ENCODE measurements at places on chromosomes 4 and X.
A peak's percentile ranks its signal among the peaks of the same experiment; 100 is the strongest.

GRCh38 chrX:107677501-107677901 is 49.2 kb downstream of the PRPS1 start:
- DNase-seq = peak; percentile 42

DNA sequence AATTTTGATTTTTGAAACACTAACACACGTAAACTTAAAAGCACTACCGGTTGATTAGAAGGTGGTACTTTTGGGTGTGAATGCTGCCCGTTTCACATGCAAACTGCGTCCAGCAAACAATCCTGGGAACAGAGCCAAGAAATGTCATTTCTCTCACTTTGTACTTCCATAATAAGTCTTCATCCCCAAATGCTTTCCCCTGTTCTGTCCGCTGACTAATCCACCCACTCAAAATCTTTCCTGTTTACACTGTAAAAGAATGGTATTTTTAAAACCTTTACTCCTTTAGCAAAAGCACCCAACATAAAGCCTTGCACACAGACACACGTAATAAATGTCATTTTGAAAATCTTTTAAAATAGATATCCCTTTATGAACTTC is 39.1 kb upstream of the PDLIM5 start:
- no peak for DNase-seq

- DNase-seq = no peak
These were observed 237.2 kb upstream of the FSTL5 start for GRCh38 chr4:162401021-162401420.

DNA sequence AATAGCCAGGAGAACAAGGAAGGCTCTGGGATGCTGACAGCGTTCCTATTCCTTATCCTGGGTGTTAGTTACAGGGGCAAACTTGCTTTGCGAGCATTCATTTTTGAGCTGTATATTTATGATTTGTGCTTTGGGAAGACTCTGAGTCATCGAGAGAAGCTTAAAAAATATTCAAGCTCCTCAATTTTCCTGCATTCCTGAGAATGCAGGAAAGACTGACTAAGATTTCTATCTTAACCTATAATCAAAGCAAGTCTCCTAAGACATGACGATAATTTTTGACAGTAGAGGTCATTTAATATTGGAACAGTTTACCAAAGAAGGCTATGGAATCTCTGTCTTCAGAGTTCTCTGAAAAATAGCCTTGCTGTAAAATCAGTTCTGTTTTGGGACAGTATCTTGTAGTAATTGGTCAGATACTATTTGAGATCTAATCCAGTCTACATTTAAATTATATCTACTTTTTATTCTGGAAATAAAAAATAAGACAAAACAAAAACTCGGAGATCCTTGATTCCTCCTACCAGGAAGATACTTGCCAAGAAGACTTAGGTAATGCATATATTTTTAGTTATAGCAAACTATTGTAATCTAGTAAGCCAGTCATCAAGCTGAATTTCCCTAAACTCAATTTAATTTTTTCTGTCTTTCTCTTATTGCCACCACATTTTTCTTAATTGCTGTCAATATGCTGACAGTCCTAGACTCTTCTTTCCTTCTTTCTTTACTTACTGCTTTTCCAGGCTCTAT is 31.7 kb downstream of the BBS12 start:
- DNase-seq = no peak

DNA sequence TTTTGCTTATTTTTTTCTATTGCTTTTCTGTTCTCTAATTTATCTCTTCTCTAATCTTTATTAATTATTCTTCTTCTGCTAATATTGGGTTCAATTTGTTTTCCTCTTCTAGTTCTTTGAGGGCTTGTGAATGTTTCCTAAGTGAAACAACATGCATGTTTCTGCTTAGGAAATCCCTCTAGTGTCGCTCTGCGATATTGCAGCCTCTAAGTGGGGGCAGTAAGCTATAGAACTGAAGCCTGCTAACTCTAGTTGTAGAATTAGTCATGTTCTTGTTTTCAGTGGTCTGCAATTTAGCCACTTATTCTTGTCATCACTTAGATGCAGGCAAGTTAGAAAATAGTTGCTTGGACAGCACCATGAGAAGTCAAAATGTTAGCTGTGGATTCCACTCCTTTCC is 222.6 kb downstream of the SPIN4 start:
- no peak for DNase-seq

DNA sequence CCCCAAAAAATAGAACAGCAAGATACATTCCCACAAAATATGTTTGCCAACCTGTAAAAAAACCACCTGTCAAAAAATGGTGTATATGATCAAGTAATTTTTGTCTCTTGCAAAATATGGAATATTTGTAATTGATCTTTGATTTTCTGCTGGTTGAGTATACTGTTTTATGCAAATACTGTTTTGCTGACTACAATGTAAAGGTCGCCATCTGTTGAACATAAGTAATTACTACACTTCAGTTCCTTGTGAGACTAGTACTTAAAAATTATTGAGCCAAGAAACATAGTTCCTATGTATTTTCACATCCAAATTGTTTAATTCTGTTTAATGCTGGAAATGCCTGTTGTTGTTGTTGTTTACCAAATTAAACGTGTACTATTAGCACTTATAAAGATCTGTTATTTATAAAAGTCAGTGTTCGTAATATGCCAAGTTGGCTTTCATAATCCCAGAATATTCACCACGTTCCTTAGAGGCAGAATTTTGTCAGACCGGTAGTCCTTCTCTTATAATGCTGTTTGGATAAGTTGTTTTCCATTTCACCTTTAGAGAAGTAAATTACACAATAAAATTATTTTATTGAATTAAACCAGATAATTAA is 144.2 kb downstream of the PDLIM5 start:
- DNase-seq = peak; percentile 46

DNA sequence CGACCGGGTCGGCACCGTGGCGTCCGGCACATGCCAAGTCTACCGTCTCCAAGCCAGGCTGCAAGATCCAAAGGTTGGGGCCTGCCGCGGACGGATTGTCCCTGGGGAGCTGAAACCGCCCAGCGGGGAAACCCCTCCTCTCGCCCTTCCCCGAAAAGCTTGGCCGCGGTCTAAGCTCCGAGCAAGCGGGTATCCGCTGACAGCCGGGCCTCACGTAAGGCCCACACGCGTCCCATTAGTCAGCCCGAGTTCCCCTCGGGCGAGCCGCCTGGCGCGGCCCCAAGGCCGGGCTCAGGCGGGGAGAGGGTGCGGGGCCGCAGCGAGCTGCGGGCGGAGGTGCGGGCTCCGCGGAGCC is 6.8 kb upstream of the BCOR start:
- DNase-seq = peak; percentile 53

GRCh38 chrX:130393451-130394074 is 8.1 kb upstream of the GPR119 start:
- peak; percentile 65 for DNase-seq

DNA sequence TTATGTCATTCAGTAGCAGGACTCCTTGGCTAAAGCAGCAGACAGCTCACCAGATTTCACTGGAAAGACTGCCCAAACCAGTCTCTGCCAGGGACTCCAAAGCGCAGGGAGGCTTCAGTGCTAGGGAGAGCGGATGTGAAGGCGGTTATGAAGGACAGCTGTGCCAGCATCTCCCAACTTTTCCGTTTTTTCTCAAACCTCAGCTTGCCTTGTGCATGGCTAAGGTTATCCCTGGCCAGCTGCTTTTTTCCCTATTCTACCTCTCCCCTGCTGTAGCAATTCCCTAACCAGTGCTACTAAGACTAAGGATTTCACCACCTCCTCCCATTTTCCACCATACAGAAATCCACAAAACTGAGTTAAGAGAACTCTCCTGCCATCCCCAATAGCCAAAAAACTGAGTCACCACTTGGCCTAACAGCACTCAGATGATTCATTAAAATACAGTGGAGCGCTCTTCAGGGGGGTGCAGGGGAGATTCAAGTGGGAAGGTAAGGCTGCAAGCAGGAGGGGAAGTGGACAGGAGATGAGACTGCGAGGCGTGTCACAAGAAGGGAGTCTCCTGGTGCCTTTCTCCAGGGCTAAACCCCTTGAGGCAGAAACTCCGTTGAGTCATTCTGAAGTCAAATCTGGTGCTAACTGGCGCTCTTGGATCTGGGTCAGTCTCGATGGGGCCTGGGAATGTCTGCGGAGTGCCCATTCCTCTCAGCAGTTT is 90.7 kb downstream of the PALLD start:
- no peak for DNase-seq

DNA sequence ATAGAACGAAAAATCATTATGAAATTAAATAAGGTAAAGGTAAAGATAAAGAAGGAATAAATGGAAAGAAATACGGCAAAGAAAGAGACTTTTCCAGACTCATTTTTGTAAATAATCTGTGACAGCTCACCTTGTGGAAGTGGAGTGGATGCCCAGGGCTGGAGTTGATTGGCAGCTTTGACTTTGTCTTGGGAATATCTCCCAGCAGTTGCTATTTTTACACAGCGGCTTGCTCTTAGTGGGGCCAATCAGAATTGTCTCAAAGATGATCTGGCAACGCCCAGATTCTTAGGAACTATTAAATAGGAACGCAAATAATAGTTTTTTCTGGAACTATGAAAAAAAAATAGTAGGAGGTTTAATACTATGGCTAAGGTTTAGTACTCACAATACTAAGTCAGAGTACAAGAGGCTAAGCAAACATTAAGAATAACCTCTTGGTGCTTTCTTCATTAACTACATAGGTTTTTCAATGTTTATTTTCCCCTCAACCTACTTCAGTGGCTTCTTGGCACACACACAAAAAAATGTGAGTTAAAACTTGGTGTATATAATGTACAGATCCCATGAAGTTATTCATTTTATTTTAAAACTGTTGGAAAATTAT is 132.7 kb downstream of the TRAM1L1 start:
- DNase-seq = no peak

DNA sequence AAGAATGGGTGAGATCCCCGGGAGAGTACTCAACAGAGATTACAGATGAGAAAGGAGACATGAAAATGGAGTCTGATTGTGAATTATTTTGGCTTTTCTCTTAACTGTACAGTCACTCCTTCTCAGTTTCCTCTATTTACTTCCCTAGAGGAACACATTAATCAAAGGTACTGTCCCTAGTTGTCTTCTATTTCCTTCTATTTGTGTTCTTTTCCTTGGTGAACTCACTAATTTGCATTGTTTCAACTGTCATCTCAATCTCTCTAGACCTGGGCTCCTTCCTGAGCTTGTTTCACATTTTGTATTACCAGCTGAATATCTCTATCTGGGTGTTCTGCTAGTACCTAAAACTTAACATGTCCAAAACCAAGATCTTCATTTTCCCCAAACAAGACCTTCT is 59.8 kb downstream of the ABCB7 start:
- DNase-seq = no peak

DNA sequence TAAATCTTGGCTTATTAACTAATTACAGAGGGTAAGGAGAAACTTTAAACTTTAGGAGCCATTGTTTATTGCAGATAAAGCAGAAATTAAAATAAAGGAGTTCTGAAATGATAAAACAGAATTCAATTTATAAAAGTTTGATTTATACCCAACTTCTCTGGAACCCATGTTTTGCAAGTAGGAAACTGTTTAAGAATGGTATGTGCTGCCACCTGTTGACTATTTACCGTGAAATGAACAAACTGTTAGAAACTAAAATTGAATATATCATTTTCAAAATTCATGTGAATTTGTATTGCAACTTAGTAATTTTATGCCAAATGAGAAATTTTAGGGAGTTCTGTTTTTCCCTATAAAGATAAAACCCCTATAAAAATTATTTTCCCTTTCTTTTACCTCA is 11.0 kb upstream of the TBC1D8B start:
- DNase-seq = no peak

- no peak for DNase-seq
These were observed 5.0 kb downstream of the TDO2 start for GRCh38 chr4:155908187-155909139.

- DNase-seq = no peak
These were observed 120.2 kb upstream of the NDST4 start for GRCh38 chr4:115233600-115233999.

GRCh38 chr4:186473933-186474332 is 81.4 kb downstream of the MTNR1A start:
- no peak for DNase-seq

DNA sequence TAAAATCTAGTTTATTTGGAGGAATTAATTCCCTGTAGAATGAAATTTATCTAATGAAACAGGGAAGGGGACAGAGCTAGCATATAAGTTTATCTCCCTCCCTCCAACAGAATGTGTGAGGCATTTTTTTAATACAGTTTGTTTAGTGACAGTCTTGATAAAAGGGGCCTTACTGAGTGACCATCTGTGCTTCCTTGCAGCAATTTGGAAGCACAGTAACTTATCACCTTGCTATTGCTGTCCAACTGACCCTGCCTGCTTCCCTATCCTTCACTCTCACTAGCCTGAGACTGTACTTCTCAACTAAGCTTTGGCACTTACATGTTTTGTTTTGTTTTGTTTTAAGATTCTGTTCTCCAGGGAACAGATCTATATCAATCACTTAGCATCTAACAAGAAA is 31.1 kb upstream of the KCTD8 start:
- DNase-seq = no peak

GRCh38 chrX:2967998-2968909 is 38.1 kb upstream of the ARSH start:
- DNase-seq = peak; percentile 66

- no peak for DNase-seq
These were observed 74.3 kb upstream of the IGFBP7 start for GRCh38 chr4:57184378-57185029.

- no peak for DNase-seq
These were observed 72.5 kb downstream of the PRPS1 start for GRCh38 chrX:107700790-107701189.

GRCh38 chrX:65508851-65509250 is 25.7 kb downstream of the LAS1L start:
- no peak for DNase-seq

GRCh38 chrX:9947131-9947794 is 19.9 kb upstream of the CLDN34 start:
- DNase-seq = no peak

DNA sequence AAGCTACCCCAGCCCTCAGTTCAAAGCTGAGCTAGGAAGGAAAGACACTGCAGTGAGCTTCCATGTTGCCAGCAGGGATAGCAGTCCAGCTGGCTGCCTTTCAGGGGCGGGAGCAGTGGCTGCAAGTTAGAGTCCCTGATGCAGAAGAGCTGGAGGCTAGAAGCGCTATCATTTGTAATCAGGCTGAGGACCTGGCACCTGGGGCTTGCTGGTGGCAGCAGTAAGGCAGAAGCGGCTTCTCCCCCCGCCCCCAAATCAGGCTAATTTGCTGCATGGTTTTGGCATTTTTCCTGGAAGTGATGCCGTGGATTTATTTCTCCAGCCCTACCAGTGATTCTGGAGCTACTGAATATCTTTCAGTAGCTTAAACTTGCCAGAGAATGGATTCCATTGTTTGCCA is 203.3 kb downstream of the CLCN4 start:
- peak; percentile 2 for DNase-seq
